ENCODE measurements at places on chromosomes 2 and 18. TPM values are rescaled to one million over a fixed set of nuclear protein-coding genes. Genes with fewer than 3 reads are reported as not detected.

The CNTNAP5 gene
- not detected for total RNA-seq

The TBR1 gene
- not detected for total RNA-seq

The MARCO gene
- total RNA-seq = not detected

The FER1L5 gene
- 0.17 TPM for total RNA-seq

The MALL gene
- total RNA-seq = 3.2 TPM

The KYNU gene
- total RNA-seq = 3.3 TPM

The IGFBP5 gene
- total RNA-seq = 0.07 TPM

The NGEF gene
- total RNA-seq = 4.6 TPM

The REG1A gene
- total RNA-seq = not detected

The KCNJ13 gene
- total RNA-seq = not detected

The RSAD2 gene
- 0.21 TPM for total RNA-seq

The KIF1A gene
- total RNA-seq = under 0.01 TPM
